Neural progenitor cell (in vitro differentiated cells): ENCODE measurements at places on chromosomes 13 and 19. TPM values are rescaled to one million over a fixed set of nuclear protein-coding genes. Genes with fewer than 3 reads are reported as not detected.

MUC16 gene
- under 0.01 and 0.07 TPM in 2 replicates for total RNA-seq

GNG7 gene
- 7.0 and 9.6 TPM in 2 replicates for total RNA-seq

POGLUT2 gene
- 18.6 and 33.5 TPM in 2 replicates for total RNA-seq

RBM26 gene
- 80.7 and 136 TPM in 2 replicates for total RNA-seq

ZNF506 gene
- 16.1 and 19.9 TPM in 2 replicates for total RNA-seq

SLC25A41 gene
- 0.46 TPM in 1 of 2 replicates, not detected in the other for total RNA-seq

LRG1 gene
- 0.19 TPM in 1 of 2 replicates, not detected in the other for total RNA-seq

C19orf73 gene
- total RNA-seq = 1.7 TPM in 1 of 2 replicates, not detected in the other

ZNF507 gene
- 13.0 and 22.4 TPM in 2 replicates for total RNA-seq

PTPRS gene
- 167 and 403 TPM in 2 replicates for total RNA-seq

DNAAF3 gene
- total RNA-seq = 9.1 and 12.0 TPM in 2 replicates

PSG2 gene
- not detected in 2 replicates for total RNA-seq

SSC5D gene
- total RNA-seq = 0.56 TPM in 1 of 2 replicates, not detected in the other

FFAR2 gene
- not detected in 2 replicates for total RNA-seq

PDS5B gene
- 34.6 and 55.9 TPM in 2 replicates for total RNA-seq

ZNF699 gene
- 12.9 and 21.6 TPM in 2 replicates for total RNA-seq

C19orf25 gene
- 14.4 and 40.4 TPM in 2 replicates for total RNA-seq

AMH gene
- total RNA-seq = 3.5 and 22.4 TPM in 2 replicates

PSPN gene
- 0.92 and 2.7 TPM in 2 replicates for total RNA-seq

PLEKHG2 gene
- 10.7 and 46.9 TPM in 2 replicates for total RNA-seq
